ENCODE measurements at places on chromosomes 4 and X.
A peak's percentile ranks its signal among the peaks of the same experiment; 100 is the strongest.

DNA sequence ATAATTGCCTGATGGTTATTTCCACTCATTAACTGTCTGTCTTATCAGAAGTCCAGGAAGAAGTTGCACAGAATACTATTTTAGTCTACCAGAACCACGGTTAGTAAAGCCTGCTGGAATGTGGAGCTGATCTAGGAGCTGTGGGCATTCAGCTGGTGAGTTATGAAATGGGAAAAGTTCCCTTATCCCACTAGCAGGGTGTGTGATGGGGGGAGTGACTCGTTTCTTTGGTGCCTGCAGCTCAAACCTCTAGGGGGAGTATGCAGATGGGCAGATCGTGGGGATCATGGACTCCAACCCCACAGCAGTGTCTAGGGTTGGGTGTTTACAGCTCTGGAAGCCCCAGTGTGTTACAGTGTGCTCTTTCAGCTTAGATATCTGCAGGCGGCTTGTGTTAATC lies 305.7 kb upstream of the BOD1L1 start:
- no peak for DNase-seq

- DNase-seq = no peak
Observed at GRCh38 chr4:4542774-4543485, 1.1 kb upstream of the STX18 start.

GRCh38 chr4:2828758-2829181 lies 14.9 kb upstream of the ADD1 start:
- no peak for DNase-seq

- DNase-seq = no peak
Observed at GRCh38 chr4:147813109-147813773, 81.4 kb downstream of the ARHGAP10 start.

- DNase-seq = no peak
Observed at GRCh38 chrX:19991350-19991718, 473 bp upstream of the BCLAF3 start.

DNA sequence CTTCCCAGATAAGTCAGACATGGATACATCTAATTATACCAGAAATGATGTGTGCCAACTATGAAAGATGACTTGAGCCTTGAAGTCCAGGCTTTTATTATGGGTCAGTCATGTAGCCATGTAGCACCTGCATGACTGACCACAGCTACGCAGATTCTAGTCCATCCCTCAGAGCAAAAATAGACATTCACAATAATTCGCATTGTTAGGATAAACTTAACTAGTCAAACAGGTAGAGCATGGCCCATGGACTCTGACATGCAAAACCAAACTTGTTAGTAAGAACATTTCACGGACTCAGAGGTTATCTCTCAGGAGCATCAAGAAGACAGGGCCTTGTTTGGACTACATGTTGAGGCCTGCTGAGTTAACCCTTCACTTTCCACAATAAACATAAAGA lies 132.6 kb downstream of the PWWP3B start:
- DNase-seq = no peak

DNA sequence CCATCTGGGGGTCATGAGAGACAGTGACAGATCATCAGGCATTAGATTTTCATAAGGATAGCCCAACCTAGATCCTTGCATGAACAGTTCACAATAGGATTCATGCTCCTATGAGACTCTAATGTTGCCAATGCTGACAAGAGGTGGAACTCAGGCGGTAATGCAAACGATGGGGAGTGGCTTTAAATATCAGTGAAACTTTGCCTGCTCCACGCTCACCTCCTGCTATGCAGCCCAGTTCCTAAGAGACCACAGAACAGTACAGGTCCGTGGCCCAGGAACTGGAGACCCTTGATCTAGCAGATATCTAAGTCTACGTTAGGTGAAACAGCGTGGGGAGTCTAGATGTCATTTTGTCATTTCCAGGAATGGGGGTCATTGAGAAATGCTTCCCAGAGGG lies 165.7 kb downstream of the OR13H1 start:
- no peak for DNase-seq

DNA sequence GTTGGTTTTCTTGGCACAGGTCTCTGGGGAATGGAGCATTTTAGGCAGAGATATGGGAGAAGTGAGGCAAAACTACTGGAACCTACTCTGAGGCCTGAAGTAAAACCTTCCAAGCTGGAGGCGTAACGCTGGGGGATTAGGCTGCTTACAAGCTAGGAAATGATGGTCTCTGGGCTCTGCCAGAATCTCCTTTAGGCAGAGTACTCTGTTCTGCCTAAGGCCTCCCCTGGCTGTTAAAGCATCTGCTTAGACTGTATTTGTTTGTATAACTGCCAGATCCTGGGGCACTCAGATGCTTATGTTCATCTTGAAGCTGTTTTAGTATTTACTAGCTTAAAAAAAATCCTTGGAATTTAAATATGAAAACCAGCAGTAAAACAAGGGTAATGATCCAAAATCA lies 822.2 kb downstream of the RPA4 start:
- no peak for DNase-seq

DNA sequence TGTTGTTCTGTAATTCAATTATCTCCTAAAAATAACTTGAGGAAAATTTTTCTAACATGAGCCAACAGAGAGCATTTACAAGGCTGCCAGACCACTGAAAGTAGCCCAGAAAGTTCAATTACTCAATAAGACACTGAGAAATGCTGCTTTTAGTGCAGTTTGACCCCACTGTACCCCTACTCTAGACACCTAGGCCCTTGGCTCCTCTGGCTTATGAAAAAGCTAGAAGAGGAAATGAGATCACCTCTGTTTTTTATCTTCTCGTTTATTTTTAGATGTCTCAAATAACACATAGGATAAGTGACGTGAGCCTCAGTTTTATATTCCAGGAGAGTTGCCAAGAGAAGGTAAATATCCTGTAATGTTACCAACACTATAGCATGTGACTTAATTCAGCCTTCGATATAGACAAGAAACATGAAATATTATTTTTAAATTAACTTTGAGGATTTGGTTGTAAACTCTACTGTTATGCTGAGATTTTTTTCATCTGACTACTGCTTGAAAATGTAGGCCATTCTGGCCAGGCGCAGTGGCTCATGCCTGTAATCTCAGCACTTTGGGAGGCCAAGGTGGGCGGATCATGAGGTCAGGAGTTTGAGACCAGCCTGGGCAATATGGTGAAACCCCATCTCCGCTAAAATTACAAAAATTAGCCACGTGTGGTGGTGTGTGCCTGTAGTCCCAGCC lies 24.4 kb downstream of the TNIP3 start:
- no peak for DNase-seq

DNA sequence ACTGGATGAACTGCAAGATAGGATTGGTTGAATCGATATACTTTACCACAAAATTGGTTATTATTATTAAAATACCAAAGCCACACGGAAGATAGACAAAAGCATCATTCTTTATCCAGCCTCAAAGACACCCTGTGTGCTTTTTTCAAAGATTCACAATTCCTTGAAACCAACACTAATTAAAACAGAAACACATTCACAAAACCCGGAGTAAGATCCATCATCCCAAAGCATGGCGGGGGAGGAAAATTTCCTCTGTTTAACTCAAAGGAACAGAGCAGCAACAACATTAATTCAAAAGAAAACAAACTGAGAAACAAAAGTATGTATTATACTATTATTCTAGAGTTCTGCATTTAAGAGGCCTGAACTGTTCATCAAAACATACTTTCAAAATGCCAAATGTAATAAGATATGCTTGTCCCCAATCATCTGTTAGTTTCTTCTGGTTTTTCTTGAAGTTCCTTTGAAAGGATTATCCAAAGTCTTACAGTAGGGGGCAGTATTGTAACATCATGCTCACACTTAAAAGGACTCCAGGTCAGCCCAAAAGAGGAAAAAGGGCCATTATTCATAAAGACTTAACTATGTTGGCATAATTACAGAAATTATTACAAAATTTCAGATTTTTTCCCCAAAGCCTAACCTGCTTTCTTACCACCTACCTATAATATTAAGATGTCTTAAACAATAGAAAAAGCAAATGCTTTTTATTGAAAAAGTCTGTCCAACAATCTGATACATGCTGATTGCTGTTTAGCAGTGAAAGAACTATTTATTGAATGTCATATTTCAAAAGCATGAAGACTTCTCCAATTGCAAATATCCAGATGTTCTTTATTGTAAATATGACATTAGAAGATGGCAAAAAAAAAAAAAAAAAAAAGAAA lies 168.7 kb downstream of the SCFD2 start:
- peak; percentile 57 for DNase-seq

DNA sequence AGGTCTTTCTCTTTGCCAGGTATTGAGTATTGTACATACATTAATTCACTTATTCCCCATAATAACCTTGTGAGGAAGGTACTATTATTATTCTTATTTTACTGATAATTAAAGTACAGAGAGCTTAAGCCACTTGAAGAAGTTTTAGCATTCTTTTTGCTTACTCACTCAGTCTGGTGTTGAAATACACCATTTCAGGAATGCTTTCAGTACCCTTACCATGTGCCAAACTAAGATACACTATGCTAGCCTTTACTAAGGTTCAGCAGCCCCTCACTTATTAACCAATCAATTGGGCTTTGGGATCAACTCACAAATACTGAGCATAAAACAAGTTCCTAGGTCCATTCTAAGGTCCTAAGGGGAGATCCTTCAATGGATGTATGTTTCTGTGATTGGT lies 179.0 kb upstream of the FGF13 start:
- DNase-seq = no peak

DNA sequence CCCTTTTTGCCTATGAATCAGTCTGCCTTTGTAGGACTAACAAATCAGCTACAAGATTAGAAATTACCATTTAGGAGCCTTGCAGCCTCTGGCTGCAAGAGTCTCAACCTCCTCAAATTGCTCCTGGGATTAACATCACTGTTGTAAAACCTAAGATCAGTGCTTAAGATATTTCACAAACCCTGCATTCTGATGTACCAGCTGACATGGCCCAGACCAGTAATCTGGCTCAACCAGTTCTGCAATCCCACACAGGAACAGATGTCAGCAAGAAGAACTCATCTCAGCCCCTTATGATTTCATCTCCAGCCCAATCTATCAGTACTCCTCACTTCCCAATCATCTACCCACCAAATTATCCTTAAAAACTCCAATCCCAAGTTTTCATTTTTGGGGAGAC lies 32.5 kb upstream of the AADAT start:
- no peak for DNase-seq

- DNase-seq = no peak
Observed at GRCh38 chr4:52051213-52051614, at the start of gene SPATA18. Gene SPATA18 (plus strand): TSS chr4:52051304. CDS start chr4:52051705, 401 bp downstream.

- no peak for DNase-seq
Observed at GRCh38 chr4:27308379-27308778, 447.7 kb downstream of the STIM2 start.

- no peak for DNase-seq
Observed at GRCh38 chrX:78333521-78333920, 6.1 kb upstream of the CYSLTR1 start.

- no peak for DNase-seq
Observed at GRCh38 chrX:108216405-108216804, 124.8 kb downstream of the ATG4A start.

DNA sequence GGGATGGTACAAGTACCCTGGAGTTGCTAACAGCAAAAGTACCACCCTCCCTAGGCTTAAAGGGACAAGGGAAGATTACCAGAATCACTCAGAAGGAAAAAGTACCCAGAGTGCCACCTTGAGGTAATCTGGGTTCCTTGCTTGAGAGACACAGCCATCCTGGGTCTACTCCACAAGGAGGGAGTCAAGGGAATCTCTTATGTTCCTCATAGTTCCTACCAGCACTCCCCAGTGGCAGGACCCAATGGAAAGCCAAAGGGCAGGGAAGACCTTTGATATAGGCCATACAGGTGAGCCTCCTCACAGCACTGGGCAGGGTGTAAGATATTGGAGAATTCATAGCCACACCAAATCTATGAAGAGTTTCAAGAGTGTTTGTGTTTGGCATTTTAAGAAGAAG lies 5.7 kb downstream of the IL2 start:
- no peak for DNase-seq

- no peak for DNase-seq
Observed at GRCh38 chr4:21879187-21879586, 69.4 kb downstream of the KCNIP4 start.

DNA sequence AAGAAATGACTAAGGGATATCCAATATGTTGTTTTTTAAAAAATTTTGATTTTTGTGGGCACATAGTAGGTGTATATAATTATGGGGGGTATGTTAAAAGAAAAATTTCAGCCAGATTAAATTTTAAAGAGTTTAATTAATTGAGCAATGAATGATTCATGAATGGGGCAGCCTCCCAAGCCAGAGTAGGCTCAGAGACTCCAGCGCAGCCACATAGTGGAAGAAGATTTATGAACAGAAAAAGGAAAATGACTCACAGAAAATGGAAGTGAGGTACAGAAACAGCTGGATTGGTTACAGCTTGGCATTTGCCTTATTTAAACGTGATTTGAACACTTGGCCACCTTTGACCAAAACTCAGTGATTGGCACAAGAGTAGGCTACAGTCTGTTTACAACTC lies 91.7 kb downstream of the SPATA18 start:
- DNase-seq = no peak

- no peak for DNase-seq
Observed at GRCh38 chr4:9771034-9771433, 10.4 kb upstream of the DRD5 start.

GRCh38 chr4:15006416-15007024 lies 4.2 kb downstream of the CPEB2 start:
- DNase-seq = no peak

GRCh38 chrX:18457000-18457399 lies 31.6 kb downstream of the CDKL5 start:
- DNase-seq = no peak

DNA sequence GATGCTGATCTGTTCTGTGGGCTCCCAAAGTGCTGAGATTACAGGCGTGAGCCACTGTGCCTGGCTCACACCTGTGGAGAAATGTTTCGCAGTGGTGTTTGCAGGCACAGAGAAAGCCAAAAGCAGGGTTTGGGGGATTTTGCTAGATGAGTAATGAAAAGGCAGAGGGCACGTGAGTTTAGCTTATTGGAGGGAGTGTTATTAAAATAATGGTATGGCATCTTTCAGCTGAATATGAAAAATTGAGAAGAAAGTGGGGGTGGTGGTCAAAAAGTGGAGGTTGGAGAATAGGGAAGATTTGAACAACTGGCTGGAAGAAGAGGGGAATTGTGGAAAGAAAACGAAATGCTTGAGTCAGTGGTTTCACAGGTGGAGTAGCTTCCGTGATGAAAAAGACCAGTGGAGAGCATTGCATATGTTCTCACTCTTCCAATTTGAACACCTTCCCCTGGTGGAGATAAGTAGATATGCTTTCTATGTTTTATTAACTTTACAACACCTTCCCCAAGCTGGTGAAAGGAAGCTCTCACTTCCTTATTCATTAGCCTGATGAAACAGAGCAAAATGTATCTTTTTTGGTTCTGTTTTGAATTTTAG lies 1.1 kb upstream of the CHST7 start:
- no peak for DNase-seq

DNA sequence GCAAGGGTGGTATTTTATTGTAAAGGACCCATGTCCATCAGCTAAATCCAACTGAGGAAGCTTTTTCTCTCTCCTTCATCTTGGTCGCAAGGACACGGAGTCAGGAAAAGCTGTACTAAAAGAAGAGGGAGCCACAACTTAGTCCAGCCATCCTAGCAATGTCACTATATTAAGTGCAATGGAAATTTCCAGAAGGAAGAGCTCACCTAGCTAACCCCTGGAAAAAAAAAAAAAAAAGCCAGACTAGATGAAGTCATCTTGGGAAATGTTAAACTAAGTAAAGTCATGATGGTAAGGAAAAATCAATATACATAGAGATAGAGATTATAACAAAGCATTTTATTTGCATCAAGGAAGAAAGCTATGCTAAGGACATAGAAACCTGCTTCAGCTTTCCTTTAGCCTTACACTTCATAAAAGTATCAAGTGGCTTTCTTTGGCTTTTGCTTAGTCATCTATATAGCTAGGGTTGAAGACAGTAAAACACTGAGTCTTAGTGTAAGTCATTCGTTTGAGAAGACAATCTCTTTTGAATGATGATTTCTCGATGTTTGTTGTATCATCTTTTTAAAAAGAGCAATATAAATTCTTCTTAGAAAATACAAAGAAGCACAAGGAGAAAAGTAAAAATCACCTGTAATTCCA lies 18.6 kb upstream of the CA5B start:
- DNase-seq = no peak

Measured in hippocampal formation (tissue), 2 donors.